ENCODE measurements at places on chromosomes 13 and 19.
A peak's percentile ranks its signal among the peaks of the same experiment; 100 is the strongest.

DNA sequence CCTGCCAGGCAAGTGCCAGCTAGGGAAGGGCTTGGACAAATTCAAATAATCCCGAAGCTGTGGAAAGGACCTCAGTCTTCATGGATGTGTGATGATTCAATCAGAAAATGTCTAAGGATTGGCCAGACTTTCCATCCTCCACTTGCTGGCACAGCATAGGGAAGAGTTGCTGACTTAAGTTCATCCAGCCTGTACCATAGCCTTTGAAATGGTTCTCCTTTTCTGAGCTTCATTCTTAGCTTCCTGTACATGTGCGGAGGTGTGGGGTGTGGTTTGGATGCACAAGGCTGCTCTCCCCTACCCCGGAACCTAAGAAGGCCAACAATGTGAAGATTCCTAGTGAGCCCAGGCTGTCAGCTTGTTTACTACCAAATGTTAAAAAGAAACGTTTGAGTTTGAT is 959 bp upstream of the IGFL3 start:
- no peak for DNase-seq

DNA sequence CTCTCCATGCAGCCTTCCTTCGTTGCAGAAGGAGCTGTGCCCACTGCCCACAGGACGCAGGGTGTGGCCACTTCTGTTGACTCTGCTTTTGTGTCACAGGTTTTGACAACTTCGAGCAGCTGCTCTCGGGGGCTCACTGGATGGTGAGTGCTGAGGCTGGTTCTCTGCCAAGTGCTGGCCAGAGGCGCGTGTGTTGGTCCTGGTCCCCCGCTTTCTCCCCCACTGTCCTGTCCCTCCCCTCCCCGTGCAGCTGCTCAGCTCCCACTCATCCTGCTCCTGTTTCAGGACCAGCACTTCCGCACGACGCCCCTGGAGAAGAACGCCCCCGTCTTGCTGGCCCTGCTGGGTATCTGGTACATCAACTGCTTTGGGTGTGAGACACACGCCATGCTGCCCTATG is 10.6 kb upstream of the PDCD2L start:
- DNase-seq, result no peak

GRCh38 chr19:28207244-28207643 is 1005.7 kb downstream of the UQCRFS1 start:
- DNase-seq, result no peak

GRCh38 chr19:12773571-12773970 is 1.8 kb downstream of the HOOK2 start:
- DNase-seq, result peak; percentile 63

DNA sequence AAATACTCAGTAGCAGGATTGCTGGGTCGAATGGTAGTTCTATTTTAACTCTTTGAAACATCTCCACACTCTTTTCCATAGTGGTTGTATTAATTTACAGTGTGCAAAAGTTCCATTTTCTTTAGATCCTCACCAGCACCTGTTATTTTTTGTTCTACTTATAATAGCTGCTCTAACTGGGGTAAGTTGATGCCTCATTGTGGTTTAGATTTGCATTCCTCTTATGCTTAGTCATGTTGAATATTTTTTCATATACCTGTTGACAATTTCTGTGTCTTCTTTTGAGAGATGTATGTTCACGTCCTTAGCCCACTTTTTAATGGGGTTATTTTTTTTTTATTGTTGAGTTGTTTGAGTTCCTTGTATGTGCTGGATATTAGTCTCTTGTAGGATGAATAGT is 144.6 kb downstream of the NBEA start:
- no peak for DNase-seq

Data from fibroblast of skin of scalp (primary cell).